ENCODE measurements at places on chromosomes 3 and 15.
A peak's percentile ranks its signal among the peaks of the same experiment; 100 is the strongest.

DNA sequence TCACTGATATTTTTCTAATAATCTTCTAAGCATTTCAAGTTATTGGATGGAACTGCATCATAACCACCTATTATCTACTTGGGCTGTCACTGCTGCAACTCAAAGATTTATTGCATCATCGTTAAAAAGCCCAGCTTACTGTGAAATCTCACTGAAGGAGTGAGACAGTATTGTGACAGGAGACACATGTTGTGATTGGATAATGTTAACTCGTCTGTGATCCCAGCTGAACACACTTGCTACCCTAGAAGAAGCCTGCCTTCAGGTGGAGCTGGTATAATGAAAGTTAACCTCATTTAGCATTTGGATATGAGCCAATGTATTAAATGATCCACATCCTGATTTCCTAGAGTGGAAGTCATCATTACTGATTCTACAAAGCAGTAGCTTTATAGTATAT is 138.1 kb downstream of the MAP2K5 start:
- DNase-seq: no peak

DNA sequence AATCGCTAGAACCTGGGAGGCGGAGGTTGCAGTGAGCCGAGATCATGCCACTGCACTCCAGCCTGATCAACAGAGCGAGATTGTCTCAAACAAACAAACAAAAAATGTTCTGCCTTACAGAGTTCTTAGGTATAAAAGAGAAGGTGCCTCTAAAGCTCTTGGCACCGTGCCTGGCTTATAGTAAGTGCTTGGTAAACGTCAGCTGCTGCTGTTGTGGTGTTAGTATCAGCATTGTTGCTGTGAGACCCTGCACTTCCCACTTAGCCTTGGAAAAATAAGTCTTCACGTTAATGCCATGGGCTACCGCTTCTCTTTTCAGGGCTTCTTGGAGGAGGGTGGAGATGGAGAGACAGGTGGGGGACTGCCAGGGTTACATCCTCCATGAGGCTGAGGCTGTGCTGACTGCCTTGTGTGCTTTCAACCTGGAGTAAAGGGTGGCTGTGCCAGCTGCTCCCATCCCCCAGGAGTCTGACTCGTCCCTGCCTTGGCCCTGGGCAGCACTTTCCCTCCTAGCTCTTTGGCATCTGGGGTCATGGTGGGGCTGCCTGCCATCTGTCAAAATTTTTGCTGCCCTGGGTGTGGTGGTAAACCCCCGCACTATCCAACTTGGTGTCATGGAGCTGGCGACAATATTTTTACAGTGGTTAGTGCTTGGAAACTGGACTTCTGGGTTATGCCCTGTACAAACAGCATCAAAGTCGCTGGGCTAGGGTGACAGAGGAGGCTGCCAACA is 17.8 kb downstream of the FLNB start:
- DNase-seq: no peak

DNA sequence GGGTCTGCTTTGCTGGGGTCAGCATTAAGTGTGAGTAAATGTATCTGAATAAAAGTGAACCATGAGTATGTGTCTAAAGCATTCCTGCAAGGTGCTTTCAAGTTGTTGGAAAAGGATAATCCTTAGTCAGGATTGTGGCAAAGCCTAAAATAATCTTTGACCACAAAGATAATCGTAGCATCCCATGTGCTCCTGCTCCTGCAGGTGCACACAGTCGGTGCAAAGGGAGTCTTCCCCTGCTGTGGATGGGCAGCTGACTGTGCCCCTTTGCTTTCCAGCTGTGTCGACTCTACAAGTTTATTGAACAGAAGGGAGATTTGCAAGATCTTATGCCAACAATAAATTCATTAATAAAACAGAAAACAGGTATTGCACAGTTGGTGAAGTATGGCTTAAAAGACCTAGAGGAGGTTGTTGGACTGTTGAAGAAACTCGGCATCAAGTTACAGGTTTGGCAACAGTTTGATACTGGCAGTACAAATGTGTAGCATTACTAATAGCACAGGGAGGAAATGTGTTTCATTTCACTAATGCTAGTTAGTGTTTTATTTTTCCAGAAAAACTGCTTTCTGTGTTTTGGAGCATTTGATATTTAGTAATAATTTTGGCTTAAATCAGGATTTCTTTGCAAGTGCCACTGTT is 22.6 kb downstream of the SRP14 start:
- DNase-seq: no peak

- DNase-seq: peak; percentile 8
Observed at GRCh38 chr15:99443768-99444446, 121.9 kb upstream of the MEF2A start.

- no peak for DNase-seq
Observed at GRCh38 chr3:52479877-52480575, 15.1 kb upstream of the STAB1 start.

DNA sequence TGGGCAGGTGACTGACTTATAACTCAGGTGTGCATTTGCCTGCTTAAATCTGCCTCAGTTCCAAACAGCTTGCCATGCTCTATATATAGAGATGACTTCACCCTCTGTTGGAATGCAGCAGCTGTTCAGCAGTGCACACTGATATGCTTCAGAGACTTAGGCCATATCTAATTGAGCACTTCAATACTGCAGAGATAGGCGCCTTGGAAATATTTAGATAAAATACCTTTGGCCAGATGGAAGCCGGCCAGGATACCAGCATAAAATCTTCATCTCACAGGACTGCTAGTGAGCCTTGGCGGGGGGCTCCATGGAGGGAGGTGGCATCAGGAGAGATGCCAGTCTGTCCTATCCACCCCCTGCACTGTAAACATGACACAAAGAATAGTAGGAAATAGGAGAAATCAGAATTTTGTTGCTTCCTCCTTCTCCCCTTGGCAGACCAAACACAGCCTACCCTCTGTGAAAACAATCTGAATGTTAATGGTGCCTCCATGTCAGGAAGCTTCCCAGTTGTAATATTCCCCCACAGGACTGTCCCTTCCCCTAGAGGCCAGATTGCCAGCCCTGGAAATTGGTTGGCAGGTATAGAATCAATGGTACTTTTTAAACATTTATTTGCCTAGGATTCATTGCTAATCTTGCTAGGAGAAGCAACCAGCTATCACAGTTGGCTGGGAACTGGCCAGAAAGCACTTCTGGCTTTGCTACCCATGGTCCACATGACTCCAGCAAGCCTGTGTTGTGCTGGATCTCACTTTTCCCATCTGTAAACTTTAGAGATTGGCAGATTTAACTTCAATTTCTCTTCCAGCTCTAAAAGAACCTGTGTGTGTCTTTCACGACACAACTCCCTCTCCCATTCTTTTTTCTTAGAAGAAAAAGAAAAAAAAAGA is 215.5 kb upstream of the KCNMB2 start:
- peak; percentile 42 for DNase-seq

GRCh38 chr3:44045476-44046275 is 196.0 kb upstream of the TOPAZ1 start:
- DNase-seq: no peak

DNA sequence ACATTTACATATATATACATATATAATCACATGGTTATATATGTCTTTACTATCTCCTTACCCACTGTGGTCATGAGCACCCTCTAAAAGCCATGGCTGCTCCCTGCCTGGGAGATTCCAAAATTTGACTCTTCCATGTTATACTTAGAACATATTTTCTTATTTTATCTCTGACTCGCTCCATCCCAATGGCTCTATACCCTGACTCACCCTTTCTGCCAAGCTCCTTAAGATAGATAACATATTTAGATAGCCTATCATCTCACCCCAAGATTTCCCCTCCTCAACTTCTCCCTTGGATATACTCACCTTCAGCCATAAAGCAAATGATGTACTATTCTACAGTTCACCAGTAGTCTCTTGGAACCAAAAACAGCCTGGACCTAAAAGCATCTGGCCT is 65.1 kb downstream of the CD200R1L start:
- DNase-seq: no peak

- DNase-seq: no peak
Observed at GRCh38 chr3:57079474-57079831, 19.0 kb downstream of the SPATA12 start.

- DNase-seq: no peak
Observed at GRCh38 chr3:189845069-189845468, 213.9 kb downstream of the TP63 start.

DNA sequence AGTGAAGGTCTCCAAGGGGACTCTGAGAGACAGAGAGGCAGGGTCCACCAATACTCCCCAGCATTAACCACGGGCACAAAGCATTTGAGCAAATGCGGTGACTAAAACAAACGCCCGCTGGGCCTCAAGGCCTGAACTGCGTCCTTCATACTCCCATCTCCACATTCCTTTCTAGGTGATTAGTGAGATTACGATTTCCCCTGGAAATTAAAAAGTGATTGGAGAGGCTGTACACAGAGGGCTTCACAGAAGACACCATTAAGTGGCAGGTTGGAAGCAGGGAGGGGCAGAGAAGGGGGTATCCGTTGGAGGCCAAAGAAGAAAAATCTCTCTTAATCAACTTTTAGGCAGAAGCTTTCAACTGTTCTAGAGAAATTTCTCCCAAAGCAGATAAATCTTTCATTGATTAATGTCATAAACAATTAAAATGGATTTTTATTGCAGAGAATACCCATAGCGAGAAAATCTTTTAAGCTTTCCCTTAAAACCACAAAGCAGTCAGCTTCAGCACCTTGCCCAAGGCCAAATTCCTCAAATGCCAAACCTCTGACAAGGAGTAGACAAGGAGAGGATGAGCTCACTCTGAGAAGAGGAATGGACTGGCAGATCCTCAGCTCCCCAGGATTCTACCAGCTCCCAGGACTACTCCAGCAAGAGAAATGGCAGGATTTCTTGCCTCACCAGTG is 38.2 kb downstream of the MB21D2 start:
- no peak for DNase-seq

GRCh38 chr3:130669740-130670139 is 76.9 kb downstream of the PIK3R4 start:
- DNase-seq: no peak

GRCh38 chr3:134134240-134134639 is 104.5 kb upstream of the SLCO2A1 start:
- no peak for DNase-seq

DNA sequence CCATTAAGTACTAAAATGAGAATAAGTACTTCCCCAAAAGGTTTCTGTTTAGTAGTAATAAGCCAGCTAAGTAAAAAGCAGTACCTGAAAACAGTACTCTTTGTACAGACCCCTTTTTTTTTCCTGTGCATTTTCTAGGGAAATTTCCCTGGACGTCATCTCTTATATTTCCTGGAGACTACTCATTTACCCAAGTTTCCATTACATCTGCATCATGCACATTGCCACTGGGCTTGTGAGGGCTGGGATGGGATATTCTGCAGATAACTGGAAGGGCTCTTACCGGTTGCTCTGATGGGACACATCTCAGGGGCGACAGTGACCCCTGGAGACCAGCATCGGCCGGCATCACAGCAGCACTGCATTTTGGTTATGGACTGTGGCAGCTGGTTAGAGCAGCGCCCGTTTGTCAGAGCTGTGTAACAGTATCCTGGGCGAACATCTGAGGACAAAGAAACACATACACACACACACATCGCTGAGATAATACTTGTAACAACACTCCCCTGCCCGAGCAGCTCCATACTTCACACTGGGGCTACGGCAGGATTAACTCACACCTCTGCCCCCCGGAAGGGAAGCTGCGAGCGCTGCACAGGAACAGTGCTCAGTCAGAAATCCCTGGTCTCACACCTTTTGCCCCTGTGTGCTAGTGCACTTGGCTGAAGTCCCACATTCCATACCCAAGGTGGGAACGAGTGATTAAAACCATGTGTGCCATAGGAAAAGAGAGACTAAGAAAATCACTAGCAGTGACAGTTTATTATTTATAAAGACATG is 124.9 kb downstream of the FBN1 start:
- DNase-seq: no peak

DNA sequence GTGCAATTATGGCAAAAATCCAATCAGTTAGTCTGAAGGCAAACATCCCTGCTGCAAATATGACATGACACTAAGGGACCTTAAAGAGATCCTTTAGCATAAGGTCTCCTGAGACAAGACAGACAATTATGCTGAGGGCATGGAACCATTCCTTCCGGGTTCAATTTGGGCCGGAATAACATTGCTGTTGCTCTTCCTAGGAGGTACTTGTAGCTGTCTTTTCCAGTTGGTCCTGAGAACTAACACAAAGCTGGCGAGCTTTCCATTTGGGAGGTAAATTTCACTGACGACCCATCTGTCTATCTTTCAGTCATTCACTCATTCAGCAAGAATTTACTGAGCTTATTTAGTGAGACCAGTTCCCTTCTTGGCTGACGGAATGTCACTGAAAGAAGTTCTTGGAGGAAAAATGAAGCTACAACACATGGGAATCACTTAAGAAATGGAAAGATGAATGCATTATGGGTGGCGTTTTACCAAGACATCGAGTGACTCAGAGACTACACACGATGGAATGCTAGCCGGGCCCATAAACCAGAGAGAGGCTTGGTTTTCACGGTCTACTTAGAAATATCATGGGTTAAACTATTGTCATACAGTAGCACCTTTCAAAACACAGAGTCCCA is 215.5 kb downstream of the PDZRN3 start:
- no peak for DNase-seq
